ENCODE measurements at places on chromosomes 4 and X.

- no peak for DNase-seq
Observed at GRCh38 chrX:43446752-43447151, 209.3 kb upstream of the MAOA start.

GRCh38 chrX:148500423-148501385 lies at the start of gene AFF2:
AFF2 (plus strand) TSS chrX:148500617; CDS start chrX:148501098, 481 bp downstream.
- peak; percentile 2 for DNase-seq

DNA sequence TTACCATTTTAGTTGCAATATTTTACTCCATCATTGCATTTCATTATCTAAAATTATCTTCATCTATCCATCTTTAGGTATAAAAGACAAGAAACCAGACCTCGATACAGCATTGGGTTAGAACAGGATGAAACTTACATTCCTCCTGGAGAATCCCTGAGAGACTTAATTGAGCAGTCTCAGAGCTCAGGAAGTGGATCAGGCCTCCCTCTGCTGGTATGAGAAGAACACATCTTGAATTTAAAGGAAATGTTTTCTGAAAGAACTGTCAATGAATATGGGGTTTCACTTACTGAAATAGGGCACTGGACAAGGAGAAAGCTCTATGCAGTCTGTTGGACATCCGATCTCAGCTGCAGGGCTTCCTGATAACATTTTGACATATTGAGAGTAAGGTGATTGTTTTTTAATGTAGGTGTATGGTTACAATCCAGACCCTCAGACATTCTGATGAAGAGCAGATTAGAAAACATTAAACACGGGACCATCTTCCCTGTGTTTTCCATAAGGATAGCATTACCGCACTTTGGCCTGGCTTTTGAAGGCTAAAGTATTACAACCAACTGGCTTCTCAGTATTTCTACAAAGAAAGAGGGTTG lies 367.2 kb downstream of the BMPR1B start:
- DNase-seq: peak; percentile 26

GRCh38 chrX:257681-258289 lies 23.4 kb upstream of the PLCXD1 start:
- no peak for DNase-seq

DNA sequence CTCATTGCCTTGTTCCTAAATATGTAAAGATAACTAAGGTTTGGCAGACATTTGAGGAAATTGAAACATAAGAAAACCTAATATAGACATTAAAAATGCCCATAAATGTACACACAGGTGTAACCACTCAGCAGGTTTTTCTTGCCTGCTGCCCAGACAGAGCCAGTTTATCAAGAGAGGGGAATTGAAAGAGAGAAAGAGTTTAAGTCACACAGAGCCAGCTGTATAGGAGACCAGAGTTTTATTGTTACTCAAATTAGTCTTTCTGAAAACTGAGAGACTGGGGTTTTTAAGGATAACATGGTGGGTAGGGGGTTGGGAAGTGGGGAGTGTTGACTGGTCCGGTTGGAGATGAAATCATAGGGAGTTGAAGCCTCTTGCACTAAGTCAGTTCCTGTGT lies 119.0 kb downstream of the CFAP299 start:
- no peak for DNase-seq

All from MV-4-11 (cell line).